ENCODE measurements at places on chromosomes 7 and 10. TPM values are rescaled to one million over a fixed set of nuclear protein-coding genes. Genes with fewer than 3 reads are reported as not detected.

HSPA14 gene
- 50.5 TPM for total RNA-seq

LRRC18 gene
- not detected for total RNA-seq

EPHB4 gene
- 2.9 TPM for total RNA-seq

JAKMIP3 gene
- 0.28 TPM for total RNA-seq

MLLT10 gene
- total RNA-seq: 33.9 TPM

SCIN gene
- 0.47 TPM for total RNA-seq

ITIH2 gene
- total RNA-seq: not detected

CYP3A4 gene
- not detected for total RNA-seq

CPA2 gene
- not detected for total RNA-seq

CLEC5A gene
- total RNA-seq: not detected

INA gene
- total RNA-seq: 0.38 TPM

ANKRD7 gene
- 1.9 TPM for total RNA-seq

CRYGN gene
- 0.12 TPM for total RNA-seq

ACTR3C gene
- total RNA-seq: 2.8 TPM

TLL2 gene
- total RNA-seq: 0.12 TPM

SFXN3 gene
- 12.6 TPM for total RNA-seq

FAM171A1 gene
- 7.0 TPM for total RNA-seq

CALD1 gene
- total RNA-seq: 1.1 TPM

DYNC1I1 gene
- not detected for total RNA-seq

BAG3 gene
- 15.3 TPM for total RNA-seq

TRIM50 gene
- total RNA-seq: not detected

INSIG1 gene
- total RNA-seq: 52.5 TPM

CDHR1 gene
- 0.91 TPM for total RNA-seq

STOX1 gene
- 0.35 TPM for total RNA-seq

ATOH7 gene
- total RNA-seq: not detected

FIS1 gene
- total RNA-seq: 106 TPM

KNDC1 gene
- not detected for total RNA-seq
